Stimulated activated CD4-positive, alpha-beta T cell treated with anti-CD3 and anti-CD28 coated beads, Interleukin-1b, Interleukin-23, amount 100 ng/mL, for 48 hours (primary cell): ENCODE measurements at places on chromosomes 12 and 14.

DNA sequence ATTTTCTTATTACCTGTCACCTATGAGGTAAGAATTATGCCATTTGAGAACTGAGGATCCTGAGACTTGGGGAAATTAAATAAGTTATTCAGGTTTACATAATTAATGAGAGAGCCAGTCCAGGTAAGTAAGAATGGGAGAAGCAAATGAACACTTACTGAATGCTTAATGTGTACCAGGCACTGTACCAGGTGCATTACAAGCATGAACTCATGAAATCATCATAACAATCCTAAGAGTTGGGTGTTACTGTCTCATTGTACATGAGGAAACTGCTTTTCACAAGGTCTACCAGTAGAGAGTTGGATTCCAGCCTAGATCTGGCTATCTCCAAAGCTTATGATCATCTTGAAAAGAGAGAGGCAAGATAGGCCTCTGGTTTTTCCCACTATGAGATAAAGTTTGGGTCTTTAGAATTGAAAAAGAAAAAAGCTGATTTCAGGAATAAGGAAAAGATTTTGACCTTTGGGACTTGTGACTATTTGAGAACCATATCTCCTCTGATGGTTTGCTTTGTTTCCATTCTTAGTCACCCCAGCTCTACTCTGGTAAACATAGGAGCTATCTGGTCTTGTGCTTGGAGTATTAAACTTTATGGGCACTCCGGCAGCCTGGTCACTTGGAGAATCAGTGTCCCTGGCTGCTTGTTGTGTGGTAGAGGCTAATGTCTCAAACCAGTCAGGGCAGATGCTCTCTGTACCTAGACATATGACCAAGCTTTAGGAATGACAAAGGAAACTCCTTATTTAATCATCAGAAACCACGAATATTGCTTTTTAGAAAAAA is 48.0 kb downstream of the PTHLH start:
- no peak for DNase-seq

GRCh38 chr12:121238604-121239350 is 28.8 kb downstream of the P2RX4 start:
- DNase-seq = no peak

DNA sequence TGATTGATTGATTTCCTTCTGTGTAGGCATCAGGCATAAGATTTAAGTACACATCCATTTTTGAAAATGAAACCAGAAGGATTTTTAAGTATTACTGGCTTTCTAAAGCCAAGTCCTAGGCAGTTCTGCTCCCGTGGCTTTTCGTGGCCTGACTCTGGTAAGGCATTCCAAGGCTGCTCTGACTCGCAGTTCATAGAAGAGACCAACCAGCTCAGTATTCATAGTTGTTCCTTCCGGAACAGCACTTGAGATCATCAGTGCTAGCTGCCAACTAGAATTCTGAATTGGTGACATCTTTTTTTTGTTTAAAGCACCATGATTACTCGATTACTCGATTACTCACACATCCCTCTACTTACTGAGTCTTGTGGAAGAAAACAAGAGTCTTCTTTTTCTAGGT is 25.9 kb downstream of the SUDS3 start:
- DNase-seq = no peak

DNA sequence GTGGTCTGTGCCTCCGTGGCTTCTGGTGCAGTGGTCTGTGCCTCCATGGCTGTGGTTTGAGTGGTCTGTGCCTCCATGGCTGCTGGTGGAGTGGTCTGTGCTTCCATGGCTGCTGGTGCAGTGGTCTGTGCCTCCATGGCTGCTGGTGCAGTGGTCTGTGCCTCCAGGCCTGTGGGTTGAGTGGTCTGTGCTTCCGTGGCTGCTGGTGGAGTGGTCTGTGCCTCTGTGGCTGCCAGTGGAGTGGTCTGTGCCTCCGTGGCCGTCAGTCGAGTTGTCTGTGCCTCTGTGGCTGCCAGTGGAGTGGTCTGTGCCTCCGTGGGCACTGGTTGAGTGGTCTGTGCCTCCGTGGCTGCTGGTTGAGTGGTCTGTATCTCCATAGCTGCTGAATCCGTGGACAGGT is 10.1 kb downstream of the SELPLG start:
- no peak for DNase-seq

DNA sequence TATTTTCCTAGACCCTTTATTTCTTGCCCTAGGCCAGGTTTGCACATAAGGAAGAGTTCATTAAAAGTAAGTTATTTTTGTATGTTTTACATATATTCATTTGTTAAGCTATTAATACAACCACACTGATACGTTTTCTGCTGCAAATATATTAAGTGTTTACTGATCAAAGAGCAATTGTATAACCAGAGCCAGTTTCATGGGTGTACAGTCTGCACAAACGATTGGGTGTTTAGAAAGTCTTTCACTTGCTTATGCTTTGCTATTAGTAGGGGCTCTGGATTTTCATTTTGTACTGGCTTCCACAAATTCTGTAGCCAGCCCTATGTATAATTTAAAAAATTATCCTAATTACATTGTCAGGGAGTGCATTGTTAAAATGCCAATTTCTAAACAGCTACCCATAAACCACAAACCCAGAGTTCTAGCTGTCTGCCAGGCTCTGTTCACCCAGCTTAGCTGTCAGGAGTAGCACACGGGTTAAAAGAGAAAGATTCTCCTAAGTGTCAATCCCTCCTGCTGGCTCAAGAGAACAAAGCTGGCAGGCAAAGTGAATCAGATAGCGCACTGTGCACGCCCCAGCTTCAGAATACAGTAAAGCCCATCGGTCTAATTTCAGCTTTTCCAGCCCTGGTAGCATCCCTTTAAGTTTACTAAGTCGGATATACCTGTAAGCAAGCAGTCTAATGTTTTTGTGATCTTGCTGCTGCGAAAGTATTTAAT is 151.0 kb upstream of the LMO3 start:
- DNase-seq = no peak

GRCh38 chr12:13913371-13913770 is 68.0 kb downstream of the GRIN2B start:
- DNase-seq = no peak

GRCh38 chr12:64256166-64256800 is 34.2 kb upstream of the KICS2 start:
- no peak for DNase-seq

DNA sequence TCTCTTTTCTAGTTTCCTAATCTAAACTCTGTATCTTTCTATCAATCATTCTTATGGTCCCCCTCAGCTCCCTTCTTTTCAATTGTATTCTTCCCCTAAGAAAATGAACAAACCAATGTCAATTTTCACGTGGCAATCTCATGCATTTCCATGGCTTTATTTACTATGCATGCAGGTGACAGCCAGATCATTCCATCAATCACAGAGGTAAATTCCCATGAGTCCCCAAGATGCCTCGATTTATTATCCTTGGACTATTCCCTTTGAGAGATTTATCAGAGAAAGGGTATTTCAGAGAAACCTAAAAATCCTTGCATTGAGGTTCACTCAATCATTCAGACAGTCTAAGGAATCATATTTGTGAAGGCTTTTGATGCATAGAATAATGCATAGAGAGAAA is 301.2 kb downstream of the DIO2 start:
- no peak for DNase-seq

- no peak for DNase-seq
Observed at GRCh38 chr12:82357340-82357739, 847 bp downstream of the CCDC59 start.

GRCh38 chr14:85276161-85276978 is 253.6 kb upstream of the FLRT2 start:
- no peak for DNase-seq

DNA sequence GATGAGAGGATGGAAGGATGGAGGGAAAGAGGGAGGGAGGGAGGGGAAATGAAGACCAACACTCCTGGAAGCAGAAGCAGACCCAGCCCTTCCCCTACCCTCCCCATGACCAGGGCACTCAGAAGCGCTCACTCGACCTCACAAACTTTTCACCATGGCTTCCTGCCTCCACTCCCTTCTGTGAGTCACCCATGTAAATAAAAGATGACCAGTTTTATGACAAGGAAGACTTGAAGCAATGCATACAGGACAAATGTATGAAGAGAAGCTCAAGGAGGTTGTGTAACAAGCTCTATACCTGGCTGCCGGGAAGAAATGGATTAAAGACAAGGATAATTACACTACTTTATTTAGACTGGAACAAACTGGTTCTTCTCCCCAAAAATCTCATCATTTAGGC is 63.8 kb downstream of the CDC42BPB start:
- no peak for DNase-seq

DNA sequence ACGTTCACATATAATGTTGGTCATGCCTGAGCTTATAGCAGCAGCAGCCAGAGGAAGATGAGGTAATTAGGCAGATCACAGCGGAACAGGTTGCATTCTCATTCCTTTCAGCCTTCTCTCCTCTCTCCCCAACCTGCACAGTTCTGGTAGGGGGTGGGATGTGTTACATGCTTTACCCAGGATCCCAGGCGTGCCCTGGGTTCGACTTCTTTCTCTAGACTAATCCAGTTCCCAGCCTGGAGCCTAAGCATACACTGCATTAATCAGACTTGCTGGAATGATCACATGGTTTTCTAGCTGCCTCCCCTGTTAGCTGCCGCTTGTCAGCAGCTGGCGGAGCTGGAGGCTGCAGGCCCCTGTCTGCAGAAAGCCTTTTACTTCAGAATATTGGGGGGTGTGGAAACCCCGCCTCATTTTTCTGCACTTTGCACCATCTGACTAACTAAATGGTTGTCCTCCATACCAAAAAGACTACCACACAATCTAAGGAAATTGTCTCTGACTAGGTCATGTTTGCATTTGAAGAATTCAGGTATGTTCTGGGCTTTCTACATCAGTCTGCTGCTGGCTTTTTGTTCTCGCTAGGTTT is 46.0 kb upstream of the EVL start:
- DNase-seq = no peak

DNA sequence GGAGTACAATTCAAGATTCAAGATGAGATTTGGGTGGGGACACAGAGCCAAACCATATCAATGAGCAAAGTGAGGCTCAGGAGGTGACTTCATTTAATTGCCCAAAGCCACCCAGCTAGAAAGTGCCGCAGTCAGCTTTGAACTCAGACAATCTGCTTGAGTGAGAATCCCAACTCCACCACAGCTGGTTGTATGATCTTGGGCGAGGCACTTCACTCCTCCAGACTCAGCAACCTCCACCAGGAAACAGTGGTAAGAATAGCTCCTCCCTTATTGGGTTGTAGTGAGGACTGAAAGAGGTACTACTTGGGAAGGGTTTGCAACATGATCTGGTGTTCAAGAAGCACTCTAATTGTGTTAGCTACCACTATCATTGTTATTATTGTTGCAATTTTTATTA is 129.2 kb upstream of the RFLNA start:
- no peak for DNase-seq

DNA sequence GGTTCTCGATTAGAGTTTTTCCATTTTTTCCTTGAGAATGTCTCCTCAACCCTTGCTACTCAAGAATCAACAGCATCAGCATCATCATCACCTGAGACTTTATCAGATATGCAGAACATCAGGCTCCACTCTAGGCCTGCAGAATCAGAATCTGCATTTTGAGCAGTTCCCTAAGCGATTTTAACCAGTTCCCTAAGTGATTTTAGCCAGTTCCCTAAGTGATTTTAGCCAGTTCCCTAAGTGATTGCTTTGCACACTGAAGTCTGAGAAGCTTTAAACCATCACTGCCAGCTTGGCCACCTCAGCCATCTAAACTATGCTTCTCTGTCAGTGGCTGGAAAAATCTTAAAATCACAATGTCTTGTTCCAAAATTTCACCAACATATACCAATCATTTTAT is 29.4 kb upstream of the SLC38A1 start:
- no peak for DNase-seq

GRCh38 chr12:55172686-55173085 is 46.5 kb downstream of the OR9K2 start:
- DNase-seq = no peak

DNA sequence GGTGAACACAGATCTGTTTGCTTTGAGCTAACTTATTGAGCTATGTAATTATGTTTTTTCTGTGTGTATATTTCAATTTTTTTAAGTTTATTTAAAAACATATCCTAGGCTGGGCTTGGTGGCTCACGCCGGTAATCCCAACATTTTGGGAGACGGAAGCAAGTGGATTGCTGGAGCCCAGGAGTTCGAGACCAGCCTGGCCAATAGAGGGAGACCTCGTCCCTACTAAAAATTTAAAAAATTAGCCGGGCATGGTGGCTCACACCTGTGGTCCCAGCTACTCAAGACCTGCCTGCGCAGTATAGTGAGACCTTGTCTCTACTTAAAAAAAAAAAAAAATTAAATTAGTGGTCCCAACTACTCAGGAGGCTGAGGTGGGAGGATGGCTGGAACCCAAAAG is 16.2 kb upstream of the RNASE1 start:
- no peak for DNase-seq

- DNase-seq = peak; percentile 71
Observed at GRCh38 chr14:89681086-89682018, 264.3 kb upstream of the FOXN3 start.

DNA sequence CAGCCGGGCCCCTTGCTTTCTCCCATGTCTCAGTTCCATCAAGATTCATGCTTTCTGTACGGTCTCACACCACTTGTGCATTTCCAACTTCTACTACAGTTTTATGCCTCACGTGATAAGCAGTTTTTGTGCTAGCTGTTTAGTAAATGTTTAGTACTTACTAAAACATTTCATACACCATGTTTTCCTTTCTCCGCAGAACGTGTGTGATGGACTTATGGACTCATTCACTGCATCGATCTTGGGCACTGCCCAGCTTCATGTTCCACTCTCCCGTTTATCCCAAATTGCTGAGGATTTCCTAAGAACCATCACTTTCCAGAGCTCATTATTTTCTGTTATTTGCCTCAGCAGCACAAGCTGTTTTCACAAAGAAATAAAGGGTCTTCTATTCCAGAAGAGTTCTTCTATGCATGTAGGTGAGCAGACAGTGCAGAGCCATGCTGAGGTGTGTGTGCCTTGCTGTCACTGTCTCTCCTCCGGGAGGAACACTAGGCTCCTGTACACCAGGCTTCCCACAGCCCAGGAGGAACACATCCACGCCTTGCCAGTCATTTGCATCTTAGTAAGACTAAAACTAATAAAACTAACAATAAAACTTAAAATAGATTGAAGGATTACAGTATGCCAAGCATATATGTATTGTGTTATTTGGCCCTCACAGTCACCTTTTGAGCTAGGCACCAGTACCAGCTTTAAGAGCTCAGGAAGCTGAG is 90.3 kb upstream of the EEA1 start:
- no peak for DNase-seq

DNA sequence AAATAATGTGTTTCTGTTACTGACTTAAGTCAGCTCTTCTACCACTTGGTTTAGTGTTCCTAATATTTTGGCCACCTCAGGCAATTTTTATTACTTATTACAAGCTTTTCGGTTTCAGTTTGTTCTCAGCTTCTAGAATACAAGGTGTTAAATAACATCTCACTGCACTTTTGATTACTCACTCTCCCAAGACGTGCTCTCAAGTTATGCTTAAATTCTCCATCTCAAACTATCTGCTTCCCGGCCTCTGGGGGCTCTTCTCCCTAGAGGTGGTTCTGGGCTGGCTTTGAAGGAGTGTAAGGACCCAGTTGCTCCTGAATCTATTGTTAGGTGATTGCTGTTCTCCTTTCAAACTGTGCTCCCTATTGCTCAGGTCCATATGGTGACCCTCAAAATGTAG is 193.9 kb upstream of the DDHD1 start:
- no peak for DNase-seq
